ENCODE measurements at places on chromosomes 1 and 21. TPM values are rescaled to one million over a fixed set of nuclear protein-coding genes. Genes with fewer than 3 reads are reported as not detected.

DNA sequence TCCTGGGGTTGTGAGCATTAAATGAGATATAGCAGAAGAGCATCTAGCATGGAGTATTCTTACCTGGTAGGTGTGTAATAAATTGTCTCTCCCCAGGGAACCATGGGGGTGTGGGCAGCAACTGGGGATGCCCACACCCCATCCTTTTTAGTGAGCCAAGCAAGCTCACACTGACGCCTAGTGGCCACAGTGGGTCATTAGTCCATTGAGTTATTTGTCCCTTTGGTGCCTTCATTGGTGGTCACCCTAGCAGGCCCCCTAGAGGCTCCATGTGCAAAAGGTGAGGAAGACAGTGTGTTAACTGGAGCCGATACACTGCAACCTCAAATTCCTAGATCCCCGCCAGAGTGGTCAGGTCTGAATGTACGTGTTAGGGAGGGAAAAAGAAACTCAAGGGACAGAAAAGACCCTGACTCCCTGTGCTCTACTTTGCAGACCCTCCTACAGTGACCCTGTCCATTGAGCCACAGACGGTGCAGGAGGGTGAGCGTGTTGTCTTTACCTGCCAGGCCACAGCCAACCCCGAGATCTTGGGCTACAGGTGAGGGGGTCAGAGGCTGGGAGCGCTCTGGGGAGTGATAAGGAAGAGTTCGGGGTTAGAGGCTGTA, 93.3 kb upstream of the CD1D start:
- H3K4me1 ChIP-seq = no peaks in the 10 kb centered on the region
- no peak overlapping the region for H3K27ac ChIP-seq
- H3K36me3 ChIP-seq = no peaks in the 10 kb centered on the region
- DNase-seq = no peak
- no peaks in the 10 kb centered on the region for H3K27me3 ChIP-seq
- H3K4me3 ChIP-seq = no peak overlapping the region

The SUSD4 gene
- total RNA-seq = 0.81 TPM

DNA sequence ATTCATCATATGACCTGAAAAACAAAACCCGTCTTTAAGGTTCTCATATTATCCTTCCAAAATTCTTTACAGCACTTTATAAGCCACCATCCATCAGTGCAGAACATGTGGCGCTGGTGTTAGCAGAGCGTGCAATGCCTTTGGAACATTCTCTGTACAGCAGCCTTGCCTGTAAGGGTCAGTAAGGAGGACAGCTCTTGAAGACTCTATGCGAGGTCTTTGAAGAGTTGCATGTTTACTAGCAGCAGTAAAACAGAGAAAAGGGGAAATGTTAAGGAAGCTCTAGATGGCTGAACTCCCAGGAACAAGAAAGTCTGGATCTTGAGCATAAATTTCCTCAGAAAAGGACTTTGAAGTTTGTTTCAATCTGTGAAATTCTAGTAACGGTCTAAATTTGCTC, 365.6 kb downstream of the DUSP10 start:
- no peak for DNase-seq
- no peak overlapping the region for H3K27ac ChIP-seq
- no peaks in the 10 kb centered on the region for H3K27me3 ChIP-seq
- H3K36me3 ChIP-seq = no peaks in the 10 kb centered on the region
- no peak overlapping the region for H3K4me3 ChIP-seq

GRCh38 chr1:184300446-184300845, 86.4 kb upstream of the C1orf21 start:
- no peaks in the 10 kb centered on the region for H3K36me3 ChIP-seq
- no peaks in the 10 kb centered on the region for H3K27me3 ChIP-seq
- H3K4me1 ChIP-seq = peaks cover 5% of the 10 kb centered on the region
- H3K4me3 ChIP-seq = no peak overlapping the region

GRCh38 chr1:84376000-84376910, 22.0 kb upstream of the DNASE2B start:
- no peaks in the 10 kb centered on the region for H3K27me3 ChIP-seq
- peaks cover 9% of the 10 kb centered on the region for H3K4me1 ChIP-seq

GRCh38 chr1:90708826-90709225, 8.3 kb downstream of the BARHL2 start:
- no peak overlapping the region for H3K4me3 ChIP-seq
- H3K36me3 ChIP-seq = no peaks in the 10 kb centered on the region
- peaks cover 2% of the 10 kb centered on the region for H3K27me3 ChIP-seq
- DNase-seq = no peak
- H3K27ac ChIP-seq = no peak overlapping the region

- no peaks in the 10 kb centered on the region for H3K36me3 ChIP-seq
- no peak overlapping the region for H3K27ac ChIP-seq
- no peak for DNase-seq
- no peak overlapping the region for H3K4me3 ChIP-seq
- H3K27me3 ChIP-seq = no peaks in the 10 kb centered on the region
- no peaks in the 10 kb centered on the region for H3K4me1 ChIP-seq
These were observed 625.8 kb downstream of the BRINP3 start for GRCh38 chr1:189851806-189852367.

- no peak for DNase-seq
- no peaks in the 10 kb centered on the region for H3K4me1 ChIP-seq
- H3K4me3 ChIP-seq = no peak overlapping the region
- no peaks in the 10 kb centered on the region for H3K27me3 ChIP-seq
These were observed 2.5 kb upstream of the ERO1B start for GRCh38 chr1:236284291-236284721.

GRCh38 chr1:75482951-75483350, 128.0 kb downstream of the SLC44A5 start:
- H3K4me3 ChIP-seq = no peak overlapping the region
- no peaks in the 10 kb centered on the region for H3K27me3 ChIP-seq
- H3K4me1 ChIP-seq = no peaks in the 10 kb centered on the region
- no peak overlapping the region for H3K27ac ChIP-seq
- no peak for DNase-seq
- no peaks in the 10 kb centered on the region for H3K36me3 ChIP-seq

The RNASEL gene
- 6.8 TPM for total RNA-seq

- H3K27me3 ChIP-seq = no peaks in the 10 kb centered on the region
- H3K27ac ChIP-seq = no peak overlapping the region
- H3K36me3 ChIP-seq = peaks cover 3% of the 10 kb centered on the region
- DNase-seq = no peak
- H3K4me1 ChIP-seq = no peaks in the 10 kb centered on the region
These were observed 3.8 kb upstream of the GALE start for GRCh38 chr1:23804183-23804835.

All from aorta (tissue), 5 donors.